ENCODE measurements at places on chromosomes 16 and 17.

- DNase-seq = peak; percentile 48
Measured at GRCh38 chr17:30920282-30920681, 1.5 kb upstream of the ADAP2 start.

GRCh38 chr16:70377782-70378181, 31.1 kb downstream of the DDX19A start:
- DNase-seq = no peak

DNA sequence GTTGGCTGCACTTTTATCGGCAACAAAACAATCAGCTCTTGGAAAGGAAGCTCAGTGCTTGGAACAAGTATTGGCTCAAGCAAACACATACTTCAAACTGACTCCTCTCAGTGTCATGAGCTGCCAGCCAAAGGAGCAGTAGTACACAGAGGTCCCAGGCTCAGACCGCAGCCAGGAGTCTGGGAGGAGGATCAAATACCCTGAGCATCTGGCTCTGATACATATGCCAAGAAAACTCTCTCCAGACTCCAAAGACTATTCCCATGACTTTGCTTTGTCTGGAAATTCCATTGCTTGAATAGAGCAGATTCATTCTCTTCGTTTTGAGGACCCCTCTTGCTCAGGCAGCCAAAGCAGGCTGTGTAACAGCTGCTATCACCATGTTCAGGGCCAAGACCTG, 501.6 kb upstream of the PSMD7 start:
- DNase-seq = no peak

GRCh38 chr16:79021991-79022630, 578.4 kb downstream of the MAF start:
- DNase-seq = no peak

DNA sequence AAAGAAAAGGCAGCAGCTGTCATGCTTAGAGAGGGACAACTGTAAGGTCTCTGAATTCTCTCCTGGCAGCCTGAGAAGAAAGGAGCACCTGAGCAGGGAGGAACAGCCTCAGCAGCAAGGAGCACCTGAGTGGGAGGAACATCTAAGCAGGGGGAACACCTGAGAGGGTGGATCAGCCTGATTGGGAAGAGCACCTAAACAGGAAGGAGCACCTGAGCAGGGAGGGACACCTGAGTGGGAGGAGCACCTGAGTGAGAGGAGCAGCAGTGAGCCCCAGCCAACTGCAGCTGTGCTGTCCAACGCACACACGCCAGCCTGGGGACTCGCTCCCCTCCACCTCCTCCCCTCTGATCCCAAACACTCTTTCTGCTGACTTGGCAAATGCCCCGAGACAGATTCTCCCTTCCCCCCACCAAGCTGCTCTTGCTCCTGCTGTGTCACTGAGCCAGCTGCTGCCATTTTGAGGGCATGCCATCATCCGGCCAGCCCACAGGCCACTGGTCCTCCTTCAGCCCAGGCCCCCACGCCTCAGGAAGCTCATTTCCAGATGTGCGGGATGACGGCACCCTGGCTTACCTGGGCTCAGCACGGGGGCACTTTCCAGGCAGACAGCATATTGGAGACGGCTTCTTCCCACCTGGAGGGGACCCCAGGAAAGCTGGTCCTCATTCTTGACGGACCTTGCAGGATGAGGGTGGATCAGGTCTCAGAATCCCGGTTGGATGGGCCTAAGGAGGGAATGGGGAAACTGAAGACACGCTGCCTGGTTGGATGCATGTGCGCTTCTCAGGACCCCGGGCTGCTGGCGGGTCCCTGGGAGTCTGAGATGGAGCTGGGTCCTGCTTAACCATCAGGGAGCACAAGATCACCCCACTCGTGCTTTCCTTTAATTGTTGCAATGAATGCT, 57.7 kb upstream of the RBFOX3 start:
- DNase-seq = no peak

DNA sequence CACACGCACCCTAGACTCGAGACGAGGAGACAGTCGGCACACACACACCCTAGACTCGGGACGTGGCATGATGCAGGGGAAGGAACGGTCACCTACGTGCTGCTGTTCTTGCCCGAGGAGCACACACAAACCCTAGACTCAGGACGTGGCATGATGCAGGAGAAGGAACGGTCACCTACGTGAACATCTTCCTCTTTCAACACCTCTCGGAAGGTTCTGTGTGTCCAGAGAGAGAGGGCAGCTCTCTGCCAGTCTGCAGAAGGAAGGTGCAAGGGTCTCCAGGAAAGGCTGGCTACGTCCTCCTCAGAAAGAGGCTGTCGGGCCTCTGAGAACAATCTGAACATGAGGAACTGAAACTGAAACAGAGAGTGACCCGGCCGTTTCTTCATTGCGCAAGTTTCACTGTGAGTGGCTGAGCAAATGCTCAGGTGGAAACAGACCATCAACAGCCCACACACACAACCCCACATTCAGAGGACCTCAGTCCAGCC, 43.4 kb downstream of the ZNF276 start:
- DNase-seq = no peak

DNA sequence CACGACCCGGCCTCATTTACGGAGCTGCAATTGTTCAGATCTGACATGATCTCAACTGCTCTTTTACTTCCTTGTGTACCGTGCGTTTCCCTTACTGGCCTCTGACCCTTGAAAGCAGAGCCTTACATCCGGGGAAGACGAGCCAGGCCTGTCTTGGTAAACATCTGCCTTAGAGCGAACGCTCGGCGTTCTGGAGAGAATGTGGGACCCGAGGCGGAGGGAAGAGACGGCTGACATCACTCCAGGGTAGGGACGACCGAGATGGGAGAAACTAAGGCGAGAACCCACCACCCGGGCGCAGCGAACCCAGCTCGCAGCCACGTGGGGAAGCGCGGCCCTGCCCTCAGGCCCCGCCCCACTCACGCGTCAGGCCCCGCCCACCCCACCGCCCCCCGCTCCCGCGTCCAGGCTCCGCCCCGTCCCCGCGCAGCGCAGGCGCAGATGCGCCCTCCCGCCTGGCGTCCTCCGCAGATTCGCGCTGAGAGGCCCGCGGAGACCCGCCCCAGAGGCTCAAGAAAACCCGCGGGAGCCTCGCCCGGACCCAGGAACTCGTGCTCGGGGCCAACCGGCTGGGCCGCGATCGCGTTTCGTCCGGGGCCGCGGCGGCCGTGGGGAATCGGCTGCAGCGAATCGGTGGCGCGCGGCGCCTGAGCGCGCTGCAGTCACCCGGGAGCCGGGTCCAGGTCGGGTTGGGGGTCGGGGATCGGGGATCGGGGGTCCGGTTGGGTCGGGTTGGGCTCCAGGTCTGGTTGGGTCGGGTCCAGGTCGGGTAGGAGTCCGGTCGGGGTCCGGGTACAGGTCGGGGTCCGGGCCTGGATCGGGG, at the start of gene TELO2:
TSS of gene TELO2 (plus strand) at position 438 of the 823 bp plus-strand sequence. CDS start 922 bp downstream, outside the sequence.
- peak; percentile 91 for DNase-seq

DNA sequence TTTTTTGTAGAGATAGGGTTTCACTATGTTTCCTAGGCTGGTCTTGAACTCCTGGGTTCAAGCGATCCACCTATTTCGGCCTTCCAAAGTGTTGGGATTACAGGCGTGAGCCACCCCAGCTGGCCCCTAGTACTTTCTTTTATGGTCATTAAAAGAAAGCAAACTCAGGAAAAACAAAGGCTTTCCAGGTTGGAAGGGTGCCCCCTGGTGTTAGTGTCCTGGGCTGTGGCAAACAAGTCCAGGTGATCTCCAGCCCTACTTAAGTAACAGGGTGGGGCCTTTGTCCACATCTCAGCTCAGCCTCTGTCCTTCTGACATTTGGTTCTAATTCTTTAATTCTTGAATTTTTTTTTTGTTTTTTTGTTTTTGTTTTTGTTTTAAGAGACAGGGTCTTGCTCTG, 6.9 kb downstream of the IGFBP4 start:
- DNase-seq = peak; percentile 55

DNA sequence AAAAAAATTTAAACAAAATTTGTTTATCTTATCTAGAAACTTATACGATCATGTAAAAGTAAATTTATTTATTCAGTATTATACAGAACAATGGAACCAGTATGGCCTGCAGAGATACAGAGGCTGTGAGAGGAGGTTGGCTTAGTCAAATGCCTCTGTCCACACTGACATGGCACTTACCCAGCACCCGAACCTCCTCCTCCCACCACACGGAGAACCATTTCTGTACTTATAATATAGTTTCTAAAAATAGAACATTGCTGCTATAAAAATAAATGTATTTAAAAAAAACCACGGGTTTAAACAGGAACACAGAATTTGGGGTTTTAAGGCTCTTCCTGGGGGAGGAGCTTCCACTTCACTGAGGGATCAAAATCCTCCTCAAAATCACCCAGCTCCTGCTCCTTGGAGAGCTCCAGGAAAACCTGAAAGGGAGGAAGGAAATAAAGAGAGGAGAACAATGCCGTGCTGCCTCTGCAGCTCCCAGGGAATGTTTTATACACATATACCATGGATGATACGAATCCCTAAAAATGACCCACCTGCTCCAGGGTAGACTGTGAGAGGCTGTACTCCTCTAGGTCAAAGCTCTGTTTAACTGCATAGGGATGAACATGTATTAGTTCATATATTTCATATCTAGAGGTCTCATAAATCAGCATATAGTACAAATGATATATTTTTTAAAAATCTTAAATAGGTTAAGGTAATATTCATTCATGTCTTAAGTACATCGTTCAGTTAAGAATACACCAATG, 87.3 kb downstream of the ABCA8 start:
- no peak for DNase-seq

- no peak for DNase-seq
Measured at GRCh38 chr17:6509031-6509771, 47.2 kb downstream of the PITPNM3 start.

- no peak for DNase-seq
Measured at GRCh38 chr16:649631-650030, 466 bp downstream of the WDR90 start.

- no peak for DNase-seq
Measured at GRCh38 chr16:77898671-77899211, 110.4 kb downstream of the VAT1L start.

- no peak for DNase-seq
Measured at GRCh38 chr17:81859906-81860755, at the start of gene P4HB. Gene P4HB (minus strand): TSS chr17:81860535. CDS start chr17:81860471, 64 bp downstream.

- no peak for DNase-seq
Measured at GRCh38 chr17:77606146-77606864, 352.2 kb upstream of the TNRC6C start.

GRCh38 chr17:41917679-41918313, 955 bp downstream of the ACLY start:
- DNase-seq = no peak

DNA sequence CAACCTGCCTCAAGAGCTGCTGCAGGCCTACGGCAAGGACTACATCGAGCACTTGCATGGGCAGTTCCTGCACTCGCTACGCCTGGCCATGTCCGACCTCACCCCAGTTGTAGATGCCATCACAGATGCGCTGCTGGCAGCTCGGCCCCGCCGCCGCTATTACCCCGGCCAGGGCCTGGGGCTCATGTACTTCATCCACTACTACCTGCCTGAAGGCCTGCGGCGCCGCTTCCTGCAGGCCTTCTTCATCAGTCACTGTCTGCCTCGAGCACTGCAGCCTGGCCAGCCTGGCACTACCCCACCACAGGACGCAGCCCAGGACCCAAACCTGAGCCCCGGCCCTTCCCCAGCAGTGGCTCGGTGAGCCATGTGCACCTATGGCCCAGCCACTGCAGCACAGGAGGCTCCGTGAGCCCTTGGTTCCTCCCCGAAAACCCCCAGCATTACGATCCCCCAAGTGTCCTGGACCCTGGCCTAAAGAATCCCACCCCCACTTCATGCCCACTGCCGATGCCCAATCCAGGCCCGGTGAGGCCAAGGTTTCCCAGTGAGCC, 5.8 kb downstream of the HSD11B2 start:
- no peak for DNase-seq

DNA sequence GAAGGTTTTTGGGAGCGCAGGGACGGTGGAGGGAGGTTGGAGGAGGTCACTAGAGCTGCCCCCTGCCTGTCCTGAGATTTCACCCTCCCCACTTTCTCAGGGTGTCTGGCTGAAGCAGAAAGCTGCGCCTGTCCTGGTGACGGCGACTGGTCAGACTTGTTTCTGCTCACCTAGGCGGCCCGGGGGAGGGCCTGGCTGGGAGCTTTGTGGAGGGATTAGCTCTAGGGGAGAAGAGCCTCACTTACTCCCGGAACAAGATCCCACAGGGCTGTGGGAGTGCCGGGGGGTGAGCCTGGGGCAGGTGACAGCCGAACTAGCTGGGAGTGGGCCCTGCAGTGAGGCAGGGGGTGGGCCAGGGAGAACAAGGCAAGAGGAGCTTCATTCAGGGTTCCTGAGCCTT, 11.5 kb downstream of the NHERF1 start:
- no peak for DNase-seq

DNA sequence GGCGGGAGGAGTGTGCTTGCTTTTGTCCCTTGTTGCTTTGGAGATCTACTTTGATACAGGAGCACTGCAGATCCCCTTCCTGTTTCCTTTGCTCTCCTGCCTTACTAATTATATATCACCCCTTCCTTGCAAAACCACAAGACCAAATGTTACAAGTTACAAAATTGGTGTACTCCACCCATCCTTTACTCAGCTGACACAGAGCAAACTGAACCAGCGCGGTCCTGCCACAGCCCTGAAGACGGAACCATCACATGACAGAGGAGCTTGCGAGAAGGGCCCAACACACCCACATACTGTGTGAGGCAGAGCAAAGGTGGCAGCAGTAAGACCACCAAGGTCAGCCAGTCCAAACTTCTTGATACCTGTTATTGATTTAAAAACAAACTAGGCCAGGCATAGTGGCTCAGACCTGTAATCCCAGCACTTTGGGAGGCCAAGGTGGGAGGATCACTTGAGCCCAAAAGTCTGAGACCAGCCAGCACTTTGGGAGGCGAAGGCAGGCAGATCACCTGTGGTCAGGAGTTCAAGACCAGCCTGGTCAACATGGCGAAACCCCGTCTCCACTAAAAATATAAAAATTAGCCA, 33.2 kb downstream of the CYTH1 start:
- DNase-seq = no peak

DNA sequence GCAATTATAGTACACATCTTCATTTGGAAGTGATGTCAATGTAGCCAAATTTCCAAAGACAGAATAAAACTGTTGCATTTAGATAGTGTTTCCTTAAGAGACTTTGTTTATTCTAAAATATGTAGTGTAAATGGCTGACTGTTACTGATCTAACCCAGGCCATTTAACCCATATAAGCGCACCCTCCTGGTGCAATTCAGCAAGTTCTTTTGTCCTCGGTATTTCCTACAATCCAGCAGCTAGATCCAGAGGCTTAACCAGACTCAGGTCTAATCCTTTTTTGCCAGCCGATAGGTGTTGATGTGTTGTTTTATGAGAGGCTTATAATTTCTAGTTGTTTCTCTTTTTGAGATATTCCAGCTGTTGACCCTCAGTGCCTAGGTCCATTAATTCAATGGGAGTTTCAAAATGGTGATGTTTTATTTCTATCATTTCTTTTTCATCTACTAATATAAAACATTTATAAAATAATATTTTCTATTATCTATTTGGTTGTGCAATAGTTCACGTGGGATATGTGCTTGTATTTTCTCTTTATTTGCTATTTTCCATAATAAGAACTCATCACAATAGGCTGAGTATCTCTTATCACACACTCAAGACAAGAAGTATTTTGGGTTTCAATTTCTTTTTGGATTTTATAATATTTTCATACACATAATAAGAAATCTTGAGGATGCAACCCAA, 14.5 kb downstream of the ABCA9 start:
- no peak for DNase-seq
